ENCODE measurements at places on chromosomes 3 and 15.
A peak's percentile ranks its signal among the peaks of the same experiment; 100 is the strongest.

- no peak for DNase-seq
These were observed 105.1 kb upstream of the ETV5 start for GRCh38 chr3:186213946-186214345.

- DNase-seq = peak; percentile 62
These were observed 65.6 kb downstream of the SLCO3A1 start for GRCh38 chr15:91919014-91919534.

DNA sequence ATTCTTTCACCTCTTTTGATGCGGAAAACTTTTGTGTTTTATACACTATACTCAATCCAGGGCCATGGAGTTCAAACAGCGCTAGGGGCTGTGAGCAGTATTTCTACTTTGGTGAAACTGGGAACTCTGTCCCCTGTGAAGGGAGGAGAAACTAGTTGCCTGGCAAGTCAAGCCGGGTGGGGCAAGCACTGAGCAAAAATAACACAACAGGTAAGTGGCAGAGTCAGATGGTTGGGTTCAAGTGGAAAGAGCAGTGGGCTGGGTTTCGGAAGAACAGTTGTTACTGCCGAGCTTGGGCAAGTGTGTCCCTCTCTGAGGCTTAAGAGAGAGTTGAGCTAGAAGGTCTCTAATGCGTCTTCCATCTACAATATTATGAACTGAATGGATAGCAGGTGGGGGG, 59.7 kb upstream of the ROPN1 start:
- no peak for DNase-seq

DNA sequence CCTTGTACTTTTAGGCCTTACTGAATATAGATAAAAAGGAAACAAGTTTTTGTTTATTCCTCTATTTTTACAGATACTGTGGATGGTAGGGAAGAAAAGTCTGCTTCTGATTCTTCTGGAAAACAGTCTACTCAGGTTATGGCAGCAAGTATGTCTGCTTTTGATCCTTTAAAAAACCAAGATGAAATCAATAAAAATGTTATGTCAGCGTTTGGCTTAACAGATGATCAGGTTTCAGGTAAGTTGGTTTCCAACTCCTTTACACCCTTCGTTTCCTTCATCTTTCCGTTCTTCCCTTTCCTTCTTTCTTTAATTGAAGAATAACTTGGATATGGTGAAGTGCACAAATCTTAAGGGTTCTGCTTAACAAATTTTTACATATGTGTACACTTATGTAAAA, 23.1 kb downstream of the TFG start:
- no peak for DNase-seq

GRCh38 chr3:142273501-142273900, 48.1 kb upstream of the GK5 start:
- peak; percentile 29 for DNase-seq

- DNase-seq = no peak
These were observed 50.4 kb upstream of the ZDHHC23 start for GRCh38 chr3:113897373-113897777.

- DNase-seq = no peak
These were observed 79.5 kb downstream of the DNASE1L3 start for GRCh38 chr3:58131101-58131825.

DNA sequence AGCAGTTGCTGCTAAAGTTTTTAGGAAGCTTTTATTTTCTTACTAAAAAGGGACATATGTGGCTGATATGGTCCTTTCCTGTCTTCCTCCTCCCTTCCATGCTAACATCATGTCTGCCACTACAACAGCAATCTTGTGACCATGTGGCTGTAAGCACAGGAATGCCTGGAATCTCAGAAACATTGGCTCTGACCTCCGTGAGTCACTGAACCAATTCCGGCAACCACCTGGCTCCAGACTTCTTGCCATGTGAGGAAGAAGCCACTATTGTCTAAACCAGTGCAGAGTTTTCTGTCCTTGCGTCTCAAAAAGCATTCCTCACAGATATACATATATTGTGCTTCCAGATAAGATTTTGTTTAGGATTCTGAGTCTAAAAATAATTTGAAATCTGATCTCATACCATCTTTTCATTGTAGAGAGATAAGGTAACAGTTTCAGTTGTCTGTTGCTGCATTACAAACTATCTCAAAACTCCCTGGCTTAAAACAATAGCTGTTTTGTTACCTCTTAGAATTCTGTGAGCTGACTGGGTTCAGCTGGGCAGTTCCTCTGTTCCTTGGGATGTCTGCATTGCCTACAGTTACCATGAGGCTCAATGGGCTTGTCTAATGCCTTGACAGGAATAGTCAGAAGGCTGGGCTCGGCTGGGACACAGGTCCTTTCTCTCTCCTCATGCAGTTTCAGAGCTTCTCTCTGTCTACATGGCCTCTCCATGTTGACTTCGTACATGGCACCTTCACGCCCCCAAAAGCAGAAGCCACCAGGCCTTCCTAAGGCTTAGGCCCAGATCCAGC, 77.3 kb upstream of the MAGI1 start:
- peak; percentile 64 for DNase-seq

DNA sequence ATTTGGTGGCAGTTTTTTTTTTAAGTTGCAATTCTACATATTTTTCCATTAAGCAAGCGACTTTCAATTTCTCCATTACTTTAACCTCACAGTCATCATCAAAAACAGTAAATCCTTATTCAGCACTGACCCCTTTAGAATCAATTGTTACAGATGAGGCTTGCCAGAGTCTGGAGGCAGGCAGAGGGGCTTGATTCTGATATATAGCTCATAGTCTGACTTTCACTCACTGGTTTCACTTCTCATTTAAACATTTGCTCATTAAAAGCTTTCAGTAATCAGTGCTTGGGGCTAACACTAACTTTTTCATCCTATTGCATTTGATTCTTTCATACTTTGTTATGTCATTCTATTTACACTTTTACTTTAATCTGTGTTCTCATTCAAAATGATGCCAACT, 88.4 kb downstream of the PYDC2 start:
- DNase-seq = no peak

DNA sequence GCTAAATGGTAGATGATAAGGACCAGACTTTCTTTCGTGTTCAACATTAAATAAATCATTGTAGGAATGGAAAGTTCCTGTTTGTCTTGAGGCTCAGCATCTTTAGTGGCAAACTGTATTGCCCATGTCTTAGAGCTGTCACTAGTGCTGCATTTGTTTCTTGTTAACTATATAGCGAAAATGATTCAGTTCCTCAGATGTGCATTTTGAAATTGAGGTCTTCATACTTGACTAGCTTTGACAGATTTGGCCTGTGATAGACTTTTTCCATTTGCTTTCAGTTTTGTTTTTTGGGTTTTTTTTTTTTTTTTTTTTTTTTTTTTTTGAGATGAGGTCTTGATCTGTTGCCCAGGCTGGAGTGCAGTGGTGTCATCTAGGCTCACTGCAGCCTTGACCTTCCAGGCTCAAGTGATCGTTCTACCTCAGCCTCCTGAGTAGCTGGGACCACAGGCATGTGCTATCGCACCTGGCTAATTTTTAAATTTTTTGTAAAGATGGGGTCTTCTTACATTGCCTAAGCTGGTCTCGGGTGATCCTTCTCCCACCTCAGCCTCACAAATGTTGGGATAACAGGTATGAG, 9.5 kb upstream of the RPLP1 start:
- no peak for DNase-seq

- DNase-seq = no peak
These were observed 139.0 kb upstream of the NECTIN3 start for GRCh38 chr3:110932567-110932966.

DNA sequence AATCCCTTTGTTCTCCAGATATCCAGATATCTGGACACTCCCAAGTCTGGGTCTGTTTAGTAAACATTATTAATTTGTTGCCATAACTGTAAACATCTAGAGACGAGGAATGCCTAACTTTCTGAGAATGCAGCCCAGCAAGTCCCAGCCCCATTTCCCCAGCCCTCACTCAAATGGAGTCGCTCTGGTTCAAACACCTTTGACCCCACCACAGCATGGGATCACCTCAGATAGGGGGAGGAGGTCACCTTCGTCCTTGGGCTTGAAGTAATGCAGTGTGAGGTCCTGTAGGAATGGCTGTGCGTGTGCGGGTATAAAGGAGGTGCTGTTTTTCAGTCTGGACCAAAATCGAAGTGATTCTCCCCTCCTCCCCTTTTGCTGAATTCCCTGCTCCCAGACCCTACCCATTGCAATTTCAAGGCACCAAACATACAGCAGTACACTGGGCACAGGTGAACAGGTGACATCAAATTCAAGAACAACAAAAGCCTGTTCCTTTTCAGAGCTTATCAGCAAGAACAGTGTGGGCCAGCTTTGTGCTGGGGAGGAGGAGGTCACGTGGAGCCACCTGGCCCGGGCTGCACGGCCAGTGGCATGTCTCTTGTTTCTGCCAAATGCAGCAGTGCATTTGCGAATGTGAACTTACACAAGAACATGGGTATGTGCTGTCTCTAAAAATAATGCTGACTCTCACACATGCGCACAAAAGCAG, 57.5 kb upstream of the TRPM1 start:
- peak; percentile 52 for DNase-seq

GRCh38 chr3:126537730-126538281, 13.9 kb downstream of the CHST13 start:
- DNase-seq = peak; percentile 9

DNA sequence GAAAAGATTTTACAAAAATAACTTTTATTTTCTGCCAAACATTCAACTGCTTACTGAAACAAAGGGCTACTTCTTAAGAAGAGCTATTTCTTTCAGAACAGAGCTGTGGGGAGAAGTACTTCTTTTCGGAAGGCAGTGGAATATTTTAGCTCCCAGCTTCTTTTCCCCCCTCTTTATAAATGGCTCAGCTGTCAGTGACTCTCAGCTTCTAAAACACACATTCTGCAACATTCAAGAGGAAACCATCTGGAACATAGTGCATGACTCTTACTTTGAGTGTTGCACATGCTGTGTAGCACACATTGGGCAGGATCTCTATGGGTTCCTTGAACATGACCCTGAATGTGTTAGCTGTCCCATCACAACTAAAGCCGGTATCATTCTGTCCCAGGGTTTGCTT, 7.0 kb upstream of the C15orf40 start:
- DNase-seq = no peak

DNA sequence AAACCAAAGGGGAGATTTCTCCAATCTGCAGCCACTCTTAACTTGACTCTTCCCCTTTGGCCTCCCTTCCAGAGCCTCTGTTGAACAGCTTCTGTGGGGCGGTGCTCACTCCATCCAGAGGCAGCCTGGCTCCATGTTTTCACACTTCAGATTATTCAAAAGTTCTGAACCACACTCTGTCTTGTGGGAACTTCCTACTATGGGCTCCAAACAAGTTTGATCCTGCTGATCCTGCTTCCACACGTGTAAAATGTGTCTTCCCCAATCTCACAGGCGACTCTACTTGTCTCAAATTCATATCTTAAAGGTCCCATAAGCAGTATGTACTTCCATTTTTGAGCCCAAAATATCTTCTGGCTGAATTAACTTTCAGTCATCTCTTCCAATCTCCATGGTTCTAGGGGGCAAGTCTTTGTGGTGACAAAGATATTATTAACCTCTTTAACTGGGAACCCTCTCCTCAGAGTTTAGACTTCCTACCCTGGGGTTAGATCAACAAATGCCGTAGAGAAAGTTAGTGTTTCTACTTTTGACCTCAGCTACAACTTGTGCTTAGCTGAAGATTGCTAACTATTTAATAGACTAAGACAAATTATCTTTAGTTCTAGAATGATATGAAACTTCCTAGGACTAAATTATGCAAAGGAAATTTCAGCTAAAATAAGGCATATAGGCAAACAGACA, 176.3 kb upstream of the BCL6 start:
- no peak for DNase-seq

DNA sequence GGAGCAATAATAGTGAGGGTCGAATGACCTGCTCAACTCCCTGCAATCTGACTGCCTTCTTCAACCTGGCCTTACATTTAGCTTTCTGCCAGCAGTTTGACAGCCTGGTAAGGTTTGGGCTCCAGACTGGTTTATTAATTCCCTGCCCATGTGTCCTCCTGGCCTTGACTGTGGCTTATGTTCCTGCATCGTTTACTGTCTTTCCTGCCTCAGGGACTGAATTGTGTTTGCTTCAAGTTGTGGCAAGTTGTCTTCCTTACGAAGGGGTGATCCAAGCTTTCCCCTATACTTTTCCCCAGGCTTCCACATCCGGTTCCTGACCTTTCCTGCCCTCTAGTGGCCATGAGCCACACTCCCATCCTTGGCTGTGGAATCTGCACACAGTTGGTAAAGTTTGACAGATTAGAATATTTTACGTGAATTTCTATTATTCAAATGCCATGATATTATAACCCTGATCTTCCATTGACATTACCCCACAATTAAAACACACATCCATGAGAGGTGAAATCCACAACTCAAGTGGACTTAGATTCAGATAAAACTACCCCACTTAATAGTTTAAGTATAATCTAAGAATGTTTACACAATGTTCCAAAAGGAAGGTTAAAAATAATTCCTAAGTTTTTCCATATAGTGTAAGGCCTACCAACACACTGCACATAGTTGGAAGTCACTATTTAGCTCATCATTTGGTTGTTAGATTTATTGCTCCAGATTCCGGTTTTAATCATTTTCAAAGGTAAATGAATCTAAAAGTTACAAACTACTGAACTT, 95.7 kb downstream of the NEDD4 start:
- DNase-seq = peak; percentile 46

- no peak for DNase-seq
These were observed 68.3 kb downstream of the GALK2 start for GRCh38 chr15:49238342-49238741.

DNA sequence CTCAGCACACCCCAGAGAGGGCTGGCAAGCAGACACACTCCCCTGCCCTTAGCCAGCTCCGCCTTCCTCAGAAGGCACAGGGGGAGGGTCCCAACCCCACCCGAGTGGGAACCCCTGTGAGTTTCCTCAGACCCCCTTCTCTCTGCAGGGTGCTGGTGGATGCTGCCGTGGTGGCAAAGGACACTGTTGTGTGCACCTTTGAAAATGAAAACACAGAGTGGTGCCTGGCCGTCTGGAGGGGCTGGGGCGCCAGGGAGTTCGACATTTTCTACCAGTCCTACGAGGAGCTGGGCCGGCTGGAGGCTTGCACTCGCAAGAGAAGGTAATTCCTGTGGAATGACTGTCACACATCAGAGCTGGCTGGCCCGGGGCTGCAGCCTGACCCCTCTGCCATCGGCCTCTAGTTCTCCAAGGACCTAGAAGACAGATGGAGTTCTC, 149.4 kb downstream of the LRRK1 start:
- peak; percentile 30 for DNase-seq

- DNase-seq = no peak
These were observed 54.7 kb upstream of the USP3 start for GRCh38 chr15:63449731-63450130.

DNA sequence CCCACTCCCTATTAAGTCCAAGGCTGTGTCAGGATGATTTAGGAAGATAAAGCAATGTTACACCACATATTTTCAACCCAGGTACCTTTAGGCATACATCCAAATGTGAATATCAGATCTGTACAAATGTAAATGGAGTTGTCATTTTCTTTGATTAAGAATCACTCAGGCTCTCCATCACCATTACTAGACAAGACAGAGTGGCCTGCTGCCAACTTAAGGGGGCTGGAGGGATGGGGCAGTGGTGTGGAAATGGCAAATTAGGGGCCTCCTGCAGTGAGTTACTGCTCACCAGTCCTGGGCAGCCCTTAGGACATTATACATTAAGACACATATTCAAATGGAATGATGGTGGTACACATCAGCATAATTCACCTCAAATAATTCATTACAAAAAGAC, 211.0 kb downstream of the TNIK start:
- no peak for DNase-seq

Measured in heart left ventricle (tissue), 16 donors.